Activated CD8-positive, alpha-beta memory T cell treated with anti-CD3 and anti-CD28 coated beads, Interleukin-2, amount 50 U/mL, for 48 hours (primary cell): ENCODE measurements at places on chromosomes 2 and 18.

DNA sequence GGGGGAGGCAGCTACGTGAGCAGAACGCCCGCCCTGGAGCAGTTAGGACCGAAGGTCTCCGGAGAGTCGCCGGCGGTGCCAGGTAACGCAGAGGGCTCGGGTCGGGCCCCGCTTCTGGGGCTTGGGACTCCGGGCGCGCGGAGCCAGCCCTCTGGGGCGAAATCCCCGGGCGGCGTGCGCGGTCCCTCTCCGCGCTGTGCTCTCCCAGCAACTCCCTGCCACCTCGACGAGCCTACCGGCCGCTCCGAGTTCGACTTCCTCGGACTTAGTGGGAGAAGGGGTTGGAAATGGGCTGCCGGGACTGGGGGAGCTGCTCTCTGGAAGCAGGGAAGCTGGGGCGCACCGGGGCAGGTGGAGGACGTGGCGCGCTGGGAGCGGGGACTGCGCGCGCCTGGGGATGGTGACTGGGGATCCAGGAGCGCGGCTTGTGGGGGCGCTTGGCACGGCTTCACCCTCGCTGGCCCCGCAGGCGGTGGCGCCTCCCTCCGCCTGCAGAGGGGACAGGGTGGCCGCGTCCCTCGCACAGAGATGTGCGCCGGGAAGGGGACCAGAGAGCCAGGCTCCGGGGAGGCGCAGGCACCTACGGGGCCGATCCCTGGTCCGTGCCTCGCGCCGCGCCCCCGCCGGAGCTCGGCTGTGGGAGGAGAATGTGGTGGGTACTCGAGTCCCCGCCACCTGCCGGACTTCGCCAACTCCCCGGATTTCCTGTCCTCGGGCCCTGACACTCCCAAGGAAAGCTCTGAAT, 688 bp downstream of the CDH20 start:
- no peak for DNase-seq

DNA sequence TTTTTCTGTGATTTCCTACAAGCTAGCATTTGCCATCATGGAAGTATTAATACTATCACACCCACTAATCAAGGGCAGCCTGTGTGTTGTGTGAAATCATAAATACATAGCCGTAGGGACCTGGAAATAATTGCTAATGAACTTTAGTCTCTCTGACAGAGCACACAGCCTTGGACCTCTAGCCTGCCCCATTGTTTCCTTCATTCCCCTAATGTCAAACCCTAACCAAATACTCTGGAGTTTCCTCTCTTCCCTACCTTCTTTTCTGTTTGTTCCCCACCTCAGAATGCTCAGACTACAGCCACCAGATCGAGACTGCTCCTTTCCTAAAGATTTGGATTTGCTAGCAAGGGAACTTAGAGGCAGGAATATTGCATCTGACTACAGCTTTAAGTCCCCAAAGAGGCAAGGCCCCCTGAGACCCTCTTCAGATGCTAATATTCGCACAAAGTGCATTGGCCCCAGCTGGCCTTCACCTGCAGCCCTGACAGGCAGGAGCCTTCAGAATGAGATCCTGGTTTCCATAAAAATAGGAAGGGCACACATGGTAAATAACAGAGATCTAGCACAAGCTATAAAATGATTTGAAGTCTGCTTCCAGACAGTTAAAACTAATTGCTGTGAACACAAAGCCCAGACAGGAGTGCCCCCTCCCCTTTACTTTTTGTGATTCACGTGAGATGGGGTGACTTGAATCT, 279.2 kb upstream of the DCC start:
- no peak for DNase-seq

GRCh38 chr2:26541401-26542193, 63.7 kb upstream of the OTOF start:
- no peak for DNase-seq

DNA sequence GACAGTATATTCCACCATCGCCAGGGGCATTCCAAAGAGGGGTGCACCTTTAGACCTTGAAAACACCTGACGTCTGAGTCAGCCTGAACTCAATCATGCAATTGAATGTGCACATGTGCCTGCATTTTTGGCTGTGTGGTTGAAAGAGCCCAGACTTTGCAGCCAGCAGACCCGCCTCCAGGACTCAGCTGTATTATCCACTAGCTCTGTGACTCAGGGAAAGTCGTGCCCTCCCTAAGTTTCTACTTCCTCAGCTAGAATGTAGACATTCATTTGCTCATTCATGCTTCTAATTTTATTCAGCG, 94.2 kb downstream of the LRRC30 start:
- DNase-seq: no peak

- no peak for DNase-seq
Observed at GRCh38 chr2:1874101-1874865, 130.0 kb upstream of the PXDN start.

DNA sequence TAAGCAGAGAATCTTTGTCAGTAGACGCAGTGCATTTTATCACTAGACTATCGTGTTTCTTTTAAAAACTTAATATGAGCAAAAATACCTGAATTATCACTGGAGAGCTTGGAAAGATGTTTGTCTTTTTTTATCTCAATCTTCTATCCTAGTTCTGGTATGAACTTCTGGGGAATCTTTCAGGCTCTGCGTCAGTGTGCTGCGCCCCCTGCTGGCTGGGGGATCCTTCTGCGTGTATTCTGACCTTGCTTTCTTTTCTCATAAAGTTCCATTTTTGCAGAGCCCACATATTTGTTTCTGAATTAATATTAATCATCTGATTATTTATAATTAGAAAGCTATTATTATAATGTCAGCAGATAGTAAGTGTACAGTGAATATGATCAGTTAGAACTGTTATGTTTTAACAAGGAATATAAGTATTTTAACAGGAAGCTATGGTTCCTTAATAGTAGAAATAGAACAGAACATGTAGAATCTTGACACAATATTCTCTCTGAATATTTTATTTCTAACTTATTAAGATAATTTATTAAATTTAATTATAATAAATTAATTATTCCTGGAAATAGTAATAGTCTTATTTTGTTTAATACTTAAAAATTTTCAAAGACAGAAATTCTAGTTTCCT, 945.0 kb upstream of the CRIM1 start:
- DNase-seq: peak; percentile 78

DNA sequence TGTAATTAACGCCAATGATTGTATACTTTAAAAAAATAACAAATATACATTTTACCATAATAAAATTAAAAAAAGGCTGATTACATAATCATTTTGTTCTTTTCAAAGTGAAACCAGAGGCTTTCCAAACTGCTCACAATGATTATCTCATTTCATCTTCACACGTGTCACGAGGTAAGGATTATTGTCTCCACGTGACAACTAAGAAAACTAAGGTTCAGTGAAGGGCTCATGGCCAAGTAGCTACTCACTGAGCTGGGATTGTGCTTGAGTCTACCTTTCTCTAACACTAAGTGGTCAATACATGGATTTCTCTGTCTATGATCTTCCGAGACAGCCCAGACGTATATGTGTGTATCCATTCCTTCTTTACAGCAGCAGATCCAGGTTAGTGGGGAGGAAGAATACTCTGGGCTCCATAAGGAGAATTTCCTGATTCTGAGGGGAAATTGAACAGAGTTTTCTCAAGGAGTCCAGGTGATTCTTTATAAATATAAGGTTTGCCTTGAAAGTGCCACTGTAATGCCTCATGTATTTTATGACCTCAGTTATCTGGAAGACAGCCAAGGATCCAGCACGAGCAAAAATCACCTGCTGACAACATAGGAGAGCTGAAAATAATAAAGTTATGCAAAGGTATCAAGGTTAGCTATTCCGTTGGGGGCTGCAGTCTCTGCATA, 25.6 kb upstream of the ACSL3 start:
- no peak for DNase-seq

DNA sequence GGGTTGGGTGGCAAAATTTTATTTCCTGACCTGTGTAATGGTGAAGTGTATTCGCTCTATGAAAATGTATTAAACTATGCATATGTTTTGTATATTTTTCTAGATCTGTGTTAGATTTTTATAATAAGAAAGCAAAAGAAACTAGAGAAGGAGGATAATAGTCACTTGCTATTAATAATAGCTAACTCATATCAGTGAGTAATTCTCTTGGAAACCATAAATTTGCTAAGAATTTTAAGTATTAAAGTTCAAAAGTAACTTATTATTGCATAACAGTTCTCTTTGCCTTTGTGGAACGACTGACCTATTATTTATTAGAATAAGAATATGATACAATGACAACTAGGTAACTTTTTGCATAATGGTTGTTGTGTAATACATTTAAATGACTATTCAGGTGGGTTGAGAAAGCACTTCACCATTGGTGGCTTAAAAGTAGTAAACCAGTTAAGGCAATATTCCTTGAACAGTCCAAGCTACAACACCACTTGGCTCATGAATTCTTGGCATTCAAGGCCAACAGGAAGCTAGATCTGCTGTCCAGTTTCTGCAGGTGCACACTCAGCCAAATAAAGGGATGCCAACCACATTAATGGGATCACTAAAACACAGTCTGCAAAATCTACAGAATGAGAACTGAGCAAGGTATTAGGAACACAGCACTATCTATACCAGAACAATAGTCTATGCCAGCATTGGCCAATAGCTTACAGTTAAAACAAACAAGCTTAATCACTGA, 921.3 kb downstream of the CPS1 start:
- DNase-seq: no peak

DNA sequence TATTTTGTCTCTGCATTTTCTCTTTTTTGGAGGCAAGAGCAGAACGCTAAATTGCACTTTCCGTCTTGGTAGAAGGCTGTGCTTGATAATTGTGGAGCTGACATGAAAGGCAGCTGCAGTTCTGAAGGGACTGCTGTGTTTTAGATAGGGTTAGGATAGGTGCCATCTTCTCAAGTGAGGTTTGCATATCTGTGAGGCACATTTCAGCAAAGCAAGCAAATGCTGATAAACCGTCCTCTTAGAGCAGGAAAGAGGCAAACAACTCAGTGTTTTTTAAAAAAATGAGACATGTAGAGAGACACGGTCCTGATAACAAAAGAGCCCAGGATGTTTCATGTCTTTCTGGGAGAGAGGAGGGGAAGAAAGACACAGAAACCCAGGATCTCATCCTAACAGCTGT, 217.7 kb downstream of the SOCS6 start:
- no peak for DNase-seq

- no peak for DNase-seq
Observed at GRCh38 chr2:222907790-222908441, 47.1 kb downstream of the ACSL3 start.

GRCh38 chr2:33681364-33681757, 82.3 kb upstream of the FAM98A start:
- DNase-seq: no peak

- DNase-seq: peak; percentile 74
Observed at GRCh38 chr2:232523682-232524597, 2.0 kb upstream of the CHRND start.

GRCh38 chr2:43255296-43255910, 29.0 kb upstream of the ZFP36L2 start:
- no peak for DNase-seq

- peak; percentile 89 for DNase-seq
Observed at GRCh38 chr18:79644006-79644665, 35.5 kb upstream of the CTDP1 start.

- DNase-seq: no peak
Observed at GRCh38 chr2:24402242-24403097, 42.1 kb upstream of the ITSN2 start.

DNA sequence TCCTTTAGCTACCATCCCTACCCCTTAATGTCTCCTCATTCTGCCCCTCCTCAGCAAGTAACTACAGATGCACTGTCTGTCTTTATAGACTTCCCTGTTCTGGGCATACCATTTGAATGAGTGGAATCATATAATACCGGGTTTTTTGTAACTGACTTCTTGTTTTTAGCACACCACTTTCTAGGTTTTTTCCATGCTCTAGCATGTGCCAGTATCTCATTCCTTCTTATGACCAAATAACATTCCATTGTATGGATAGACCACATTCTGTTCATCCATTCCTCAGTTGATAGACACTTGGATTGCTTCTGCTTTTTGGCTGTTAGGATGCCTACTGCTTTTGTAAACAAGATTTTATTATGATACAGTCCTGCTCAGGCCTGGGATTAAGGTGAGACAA, 154.7 kb downstream of the TSN start:
- no peak for DNase-seq

- DNase-seq: peak; percentile 56
Observed at GRCh38 chr18:50559752-50560680, at the start of gene MAPK4. Gene MAPK4 (plus strand): TSS chr18:50560087. CDS start chr18:50663959, 103,872 bp downstream.

- DNase-seq: no peak
Observed at GRCh38 chr2:38176619-38177021, 100.7 kb upstream of the CYP1B1 start.

DNA sequence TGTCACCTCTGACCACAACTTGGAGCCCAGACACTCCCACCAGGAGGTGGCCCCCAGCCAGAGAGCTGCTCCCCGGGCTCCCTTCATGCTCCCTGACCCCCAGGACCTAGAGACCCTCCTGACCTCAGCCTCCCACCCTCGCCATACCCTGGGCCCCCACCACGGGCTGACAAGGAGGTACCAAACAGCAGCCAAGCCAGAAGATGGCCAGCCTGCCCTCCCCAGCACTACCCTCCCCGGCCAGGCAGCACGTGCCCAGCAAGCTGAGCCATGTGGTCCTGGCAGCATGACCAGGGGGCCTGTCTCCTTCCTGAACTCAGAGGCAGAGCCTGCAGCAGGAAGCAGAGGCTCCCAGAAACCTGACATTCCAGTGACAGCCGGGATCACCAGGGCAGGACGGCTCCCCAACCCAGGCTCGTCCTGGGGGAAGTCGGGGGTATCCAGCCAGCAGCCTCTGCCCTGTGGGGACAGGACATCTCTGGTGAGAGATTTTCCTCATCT, 69.4 kb upstream of the GPC1 start:
- no peak for DNase-seq

DNA sequence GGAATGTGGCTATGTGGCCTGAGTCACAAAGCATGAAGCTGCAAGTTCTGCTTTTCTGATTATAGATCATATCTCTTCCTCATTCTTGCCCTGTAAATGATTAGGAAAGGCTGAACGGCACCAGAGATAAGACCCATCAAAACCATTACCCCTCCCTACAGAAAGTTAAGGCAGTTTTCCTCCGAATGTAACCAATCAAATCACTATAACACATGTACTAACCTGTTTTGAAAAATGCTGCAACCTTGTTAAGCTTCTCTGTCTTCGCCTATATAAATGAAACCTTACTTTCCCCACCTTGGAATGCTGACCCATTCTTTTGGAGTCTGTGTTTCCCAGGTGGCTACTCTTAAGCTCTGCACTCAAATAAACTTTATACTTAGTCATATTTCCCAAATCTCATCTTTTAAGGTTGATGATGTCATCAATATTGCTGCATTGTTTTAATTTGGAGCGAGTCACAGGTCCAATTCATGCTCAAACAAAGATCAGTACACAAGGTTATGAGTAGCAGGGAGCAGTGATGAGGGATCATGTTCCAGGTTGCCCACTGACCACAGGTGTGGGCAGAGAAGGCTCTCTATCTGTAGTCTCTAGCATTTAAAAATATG, 662.3 kb downstream of the IRS1 start:
- DNase-seq: no peak

DNA sequence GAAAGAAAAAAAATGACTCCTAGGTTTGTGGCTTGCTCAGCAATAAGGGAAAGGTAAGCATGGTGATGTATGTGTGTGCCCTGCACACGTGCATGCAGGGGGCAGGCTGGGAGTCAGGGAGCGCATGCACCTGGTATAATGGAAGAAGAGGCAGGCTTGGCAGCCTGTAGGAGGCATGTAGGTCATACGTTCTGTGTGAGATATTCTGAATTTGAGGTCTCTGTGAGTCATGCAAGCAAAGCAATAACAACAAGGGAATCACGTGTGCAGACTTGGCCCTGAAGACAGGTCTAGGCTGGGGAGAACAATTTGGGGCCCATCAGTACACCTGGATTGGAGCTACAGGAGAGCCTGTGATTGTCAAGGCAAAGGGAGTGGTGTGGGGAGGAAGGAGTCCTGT, 94.5 kb upstream of the TTC39C start:
- no peak for DNase-seq
